A549 treated with CORT108297 at 1 μM for 4 hours (cell line): ENCODE measurements at places on chromosomes 16 and 17. TPM values are rescaled to one million over a fixed set of nuclear protein-coding genes. Genes with fewer than 3 reads are reported as not detected.

Gene DNAI2
- total RNA-seq, result 0.06 to 0.09 TPM in 2 of 5 replicates, not detected in the others

Gene C17orf78
- not detected in 5 replicates for total RNA-seq

Gene GSE1
- 18.1 to 24.0 TPM (median 22.4 TPM) in 5 replicates for total RNA-seq

Gene SLC5A10
- total RNA-seq, result 0.12 to 0.38 TPM (median 0.20 TPM) in 5 replicates

Gene CLEC18A
- 0.06 to 0.22 TPM (median 0.07 TPM) in 4 of 5 replicates, not detected in the other for total RNA-seq
